ENCODE measurements at places on chromosomes 16 and 17.

GRCh38 chr17:7403727-7403976 is 245 bp downstream of the TMEM256 start:
- no peak for DNase-seq

GRCh38 chr16:31893824-31894223 is 20.2 kb downstream of the ZNF267 start:
- no peak for DNase-seq

DNA sequence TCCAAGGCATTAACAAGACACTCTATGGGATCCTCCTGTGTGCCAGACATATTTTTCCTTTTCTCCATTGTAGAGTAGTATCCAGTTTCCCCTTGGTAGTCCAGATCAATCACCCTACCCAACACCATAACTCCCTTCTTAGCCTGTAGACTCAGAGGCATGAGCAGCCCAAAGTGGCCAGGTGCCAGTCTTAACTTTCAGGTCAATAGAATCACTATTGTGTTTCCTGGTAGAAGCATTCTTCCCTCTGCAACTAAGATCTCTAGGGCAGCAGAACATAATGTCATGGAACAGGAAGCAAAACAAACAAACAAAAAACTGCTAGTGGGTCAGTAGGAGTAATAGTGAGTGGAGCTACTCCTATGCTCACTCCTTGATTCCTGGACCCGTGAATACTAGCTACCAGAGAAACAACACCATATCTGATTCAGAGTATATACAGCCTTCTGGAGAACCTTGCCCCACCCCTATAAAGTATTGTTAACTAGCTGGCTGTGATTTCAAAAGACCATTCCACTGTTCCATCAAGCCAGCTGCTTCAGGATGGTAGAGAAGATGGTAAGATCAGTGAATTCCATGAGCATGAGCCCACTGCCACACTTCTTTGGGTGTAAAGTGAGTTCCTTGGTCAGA is 11.2 kb upstream of the CLEC19A start:
- no peak for DNase-seq

- no peak for DNase-seq
Observed at GRCh38 chr17:10648956-10649355, 8.2 kb downstream of the MYH3 start.

DNA sequence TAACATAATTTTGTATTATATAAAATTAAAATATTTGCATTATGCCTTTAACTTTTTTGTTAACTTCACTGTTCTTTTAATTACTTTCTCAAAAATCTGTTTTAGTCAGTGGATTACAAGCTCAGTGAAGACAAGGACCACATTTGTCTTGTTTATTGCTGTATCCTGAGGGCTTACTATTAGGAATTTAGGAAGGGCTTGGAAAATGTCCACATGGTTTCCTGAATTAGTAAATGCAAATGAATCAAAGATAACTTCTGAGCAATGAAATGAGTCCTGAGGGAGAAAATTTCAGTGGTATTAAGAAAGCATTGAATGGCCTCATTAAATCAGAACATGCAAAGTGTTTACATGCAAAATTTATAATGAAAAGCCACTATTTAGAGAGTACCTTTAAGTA is 1293.2 kb upstream of the GOT2 start:
- no peak for DNase-seq

DNA sequence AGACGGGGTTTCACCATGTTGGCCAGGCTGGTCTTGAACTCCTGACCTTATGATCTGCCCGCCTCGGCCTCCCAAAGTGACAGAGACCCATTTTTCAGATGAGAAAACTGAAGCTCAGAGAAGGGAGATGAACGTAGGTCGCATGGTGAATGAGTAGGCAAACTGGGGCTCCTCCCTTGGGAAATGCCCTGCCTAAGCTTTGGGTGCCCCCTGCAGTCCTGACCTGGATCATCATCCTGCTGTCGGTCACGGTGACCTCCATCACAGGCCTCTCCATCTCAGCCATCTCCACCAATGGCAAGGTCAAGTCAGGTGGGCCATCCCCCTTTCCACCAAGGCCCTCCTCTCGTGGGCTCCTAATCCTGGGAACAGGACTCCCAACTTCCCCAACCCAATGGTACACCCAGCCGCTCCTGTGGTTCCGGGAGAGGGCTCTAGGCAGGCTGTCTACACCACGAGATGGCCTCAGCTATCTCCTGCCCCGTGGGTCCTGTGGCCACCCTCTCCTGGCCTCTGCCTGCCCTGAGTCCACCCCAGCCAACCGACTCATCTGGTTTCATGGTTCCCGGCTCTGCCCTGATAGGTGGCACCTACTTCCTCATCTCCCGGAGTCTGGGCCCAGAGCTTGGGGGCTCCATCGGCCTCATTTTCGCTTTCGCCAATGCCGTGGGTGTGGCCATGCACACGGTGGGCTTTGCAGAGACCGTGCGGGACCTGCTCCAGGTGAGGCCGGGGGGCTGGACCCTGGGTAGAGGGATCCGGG is 4.7 kb downstream of the SLC12A3 start:
- DNase-seq: no peak

DNA sequence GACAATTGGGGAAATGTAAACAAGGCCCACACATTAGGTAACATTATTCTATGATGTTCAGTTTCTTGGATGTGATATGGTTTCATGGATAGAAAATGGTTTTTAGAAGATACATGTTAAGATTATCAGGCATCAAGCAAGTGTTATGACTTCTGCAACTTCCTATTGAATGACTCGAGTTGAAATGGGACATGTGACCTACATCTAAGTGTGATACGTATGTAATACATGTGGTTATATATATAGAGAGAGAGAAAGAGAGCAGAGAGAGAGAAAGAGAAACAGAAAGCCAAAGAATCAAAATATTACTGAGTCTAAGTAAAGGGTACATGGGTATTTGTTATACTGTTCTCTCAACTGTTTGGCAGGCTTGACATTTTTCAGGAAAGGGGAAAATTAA is 1.7 kb downstream of the TMEM170A start:
- DNase-seq: no peak

DNA sequence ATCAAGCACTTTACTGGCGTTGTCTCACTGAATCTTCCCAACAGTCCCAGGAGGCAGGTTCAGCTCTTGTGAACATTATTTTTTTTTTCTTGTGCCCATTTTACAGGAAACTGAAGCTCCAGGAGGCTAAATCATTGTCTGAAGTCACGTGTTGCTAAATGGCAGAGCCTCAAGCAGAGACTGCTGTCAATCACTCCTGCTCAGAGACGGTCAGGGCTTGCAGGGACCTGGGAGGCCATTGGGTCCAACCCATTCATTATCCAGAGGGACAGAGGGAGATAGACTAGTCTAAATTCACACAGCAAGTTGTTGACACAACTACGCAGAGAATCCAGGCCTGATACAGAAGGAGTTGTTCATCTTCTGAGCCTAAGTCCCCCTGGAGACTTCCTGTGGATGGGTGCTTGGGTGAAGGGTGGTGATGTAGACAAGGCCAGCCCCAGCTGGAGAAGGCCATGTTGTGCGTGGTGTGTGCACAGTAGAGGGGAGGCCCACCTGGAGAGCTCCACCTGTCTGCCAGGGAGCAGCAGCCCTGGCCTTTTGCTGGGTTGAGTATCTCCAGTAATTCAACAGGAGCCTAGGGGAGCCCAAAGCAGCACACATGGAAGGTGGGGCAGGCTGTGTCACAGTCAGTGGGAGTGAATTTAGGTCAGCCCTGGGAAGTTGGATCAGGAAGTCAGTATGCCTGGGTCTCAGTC is 24.3 kb upstream of the C1QL1 start:
- no peak for DNase-seq

DNA sequence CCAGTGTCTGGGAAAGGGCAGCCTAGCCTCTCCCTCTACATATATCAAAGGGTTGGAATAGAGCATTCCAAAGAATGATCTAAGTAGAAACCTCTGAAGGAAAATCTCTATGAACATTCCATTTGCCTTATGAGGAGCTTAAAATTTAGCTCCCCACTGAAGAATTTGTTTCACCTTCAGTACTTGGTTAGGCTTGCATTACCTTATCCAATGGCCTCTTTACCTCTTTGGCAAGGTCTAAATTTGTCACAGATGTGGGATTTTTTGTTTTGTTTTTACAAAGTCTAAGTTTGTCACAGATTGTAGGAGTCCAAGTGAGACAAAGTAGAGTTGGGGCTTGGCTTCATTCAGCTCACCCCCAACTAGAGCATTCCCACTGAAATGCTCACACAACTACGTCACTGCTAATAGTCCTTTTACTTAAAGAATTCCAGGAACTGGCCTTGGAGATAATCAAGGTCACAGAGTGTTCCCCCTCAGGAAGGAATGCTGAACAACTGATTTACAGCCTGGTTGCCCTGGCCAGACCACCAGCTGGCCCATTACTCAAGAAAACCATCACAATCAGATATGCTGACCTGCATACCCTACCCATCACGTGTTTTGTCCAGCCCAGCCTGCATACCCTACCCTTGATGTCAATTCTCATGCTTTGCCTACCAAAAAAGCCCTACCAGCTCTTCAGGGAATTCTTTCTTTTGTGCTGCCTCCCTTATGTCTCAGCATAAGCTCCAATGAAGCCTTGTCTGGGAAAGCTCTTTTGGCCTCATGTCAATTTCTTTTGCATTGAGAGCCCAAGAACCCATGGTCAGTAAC is 26.5 kb upstream of the PPM1D start:
- no peak for DNase-seq

DNA sequence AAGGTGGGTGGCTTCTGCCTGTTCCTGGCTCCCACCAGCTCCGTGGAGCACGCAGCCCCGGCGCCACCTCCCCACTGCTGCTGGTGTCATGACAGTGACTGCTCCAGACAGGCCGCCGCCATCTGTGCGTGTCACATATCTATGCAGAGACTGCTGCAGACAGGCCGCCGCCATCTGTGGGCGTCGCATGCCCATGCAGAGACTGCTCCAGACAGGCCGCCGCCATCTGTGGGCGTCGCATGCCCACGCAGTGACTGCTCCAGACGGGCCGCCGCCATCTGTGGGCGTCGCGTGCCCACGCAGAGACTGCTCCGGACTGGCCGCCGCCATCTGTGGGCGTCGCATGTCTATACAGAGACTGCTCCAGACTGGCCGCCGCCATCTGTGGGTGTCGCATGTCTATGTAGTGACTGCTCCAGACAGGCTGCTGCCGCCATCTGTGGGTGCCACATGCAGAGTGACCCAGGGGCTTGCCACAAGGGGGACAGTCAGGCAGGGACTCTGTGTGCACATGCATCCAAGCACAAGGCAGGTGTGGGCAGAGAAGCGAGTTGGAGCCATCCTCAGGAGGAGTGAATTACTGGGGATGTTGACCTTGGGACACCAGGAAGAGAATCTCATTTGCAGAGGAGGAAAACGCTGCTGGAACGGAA is 3.3 kb upstream of the FN3KRP start:
- DNase-seq: no peak

DNA sequence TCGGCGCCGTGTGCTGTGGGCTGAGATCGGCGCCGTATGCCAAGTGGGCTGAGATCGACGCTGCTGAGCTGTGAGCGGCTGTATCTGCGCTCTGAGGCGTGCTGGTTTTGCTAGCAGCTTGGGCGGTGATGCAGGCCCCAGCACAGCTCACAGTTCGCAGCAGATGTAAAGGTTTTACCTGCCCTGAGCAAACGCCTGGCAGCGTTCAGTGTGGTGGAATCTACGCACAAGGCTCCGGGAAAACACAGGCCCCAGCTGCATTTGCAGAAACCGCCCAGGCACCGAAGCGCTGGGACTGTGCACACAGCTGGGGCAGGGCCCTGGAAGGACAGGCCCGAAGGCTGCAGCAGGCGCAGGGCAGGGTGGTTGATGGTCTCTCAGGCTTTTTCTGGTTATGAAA is 8.0 kb upstream of the ZNF469 start:
- no peak for DNase-seq

GRCh38 chr17:48555258-48556228 is 10.6 kb upstream of the HOXB2 start:
- no peak for DNase-seq

- peak; percentile 43 for DNase-seq
Observed at GRCh38 chr17:19744922-19745757, 3.0 kb downstream of the ALDH3A1 start.

DNA sequence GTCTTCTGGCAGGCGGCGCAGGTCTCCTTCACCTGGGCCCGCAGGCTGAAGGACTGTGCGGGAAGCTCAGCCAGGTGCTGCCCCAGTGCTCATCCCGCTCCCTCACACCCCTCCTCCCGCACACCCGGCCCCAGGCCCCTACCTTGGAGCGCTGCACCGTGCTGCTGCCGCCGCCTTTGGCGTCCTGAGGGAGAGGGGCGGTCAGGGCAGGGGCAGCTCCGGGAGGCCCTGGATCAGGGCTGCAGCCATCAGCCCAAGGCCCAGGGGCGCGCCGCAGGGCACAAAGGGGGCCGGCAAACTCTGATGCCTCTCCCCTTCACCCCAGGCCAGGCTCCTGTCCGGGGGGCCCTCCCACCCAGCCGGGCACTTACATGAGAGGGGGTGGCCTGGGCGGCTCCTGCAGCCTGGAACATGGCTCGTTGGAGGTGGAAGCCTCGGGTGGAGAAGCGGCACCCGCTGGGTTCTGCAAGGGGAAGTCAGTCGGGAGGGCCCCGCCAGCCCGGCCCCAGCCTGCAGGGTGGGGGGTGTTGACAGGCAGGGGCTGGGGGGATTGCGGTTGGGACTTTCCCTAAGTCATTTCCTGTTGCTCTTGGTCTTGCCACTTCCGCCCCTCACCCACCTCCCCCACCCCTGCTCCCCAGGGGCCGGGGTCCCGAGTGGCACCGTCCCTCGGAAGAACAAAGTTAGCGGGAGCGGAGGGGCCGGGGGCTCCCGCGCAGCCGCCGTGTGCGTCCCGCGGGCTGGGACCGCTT is 863 bp downstream of the LIMD2 start:
- peak; percentile 86 for DNase-seq

DNA sequence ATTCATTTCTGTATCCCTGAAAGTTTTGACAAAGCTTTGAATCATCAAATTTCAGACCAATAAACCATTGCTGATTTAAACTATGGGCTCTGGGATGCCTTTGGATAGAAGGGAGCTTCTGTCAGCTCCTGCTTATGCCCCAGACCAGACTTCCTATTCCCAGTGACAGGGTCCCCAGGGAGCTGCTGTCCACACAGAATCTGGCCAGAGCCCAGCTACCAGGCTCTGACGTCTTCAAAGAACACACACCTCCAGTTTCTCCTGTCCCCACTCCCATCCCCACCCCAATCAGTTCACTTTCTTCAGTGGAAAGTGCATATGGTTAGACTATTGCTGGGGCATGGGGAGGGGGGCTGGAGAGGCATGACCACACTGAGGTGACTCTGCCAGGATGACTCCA is 51.6 kb upstream of the SREBF1 start:
- no peak for DNase-seq

All from stimulated activated CD4-positive, alpha-beta T cell treated with anti-CD3 and anti-CD28 coated beads, TNF-alpha, amount 100 ng/mL, for 1 hour (primary cell).